CD4-positive, alpha-beta T cell (primary cell): ENCODE measurements at places on chromosomes 6 and 20.
A peak's percentile ranks its signal among the peaks of the same experiment; 100 is the strongest.

DNA sequence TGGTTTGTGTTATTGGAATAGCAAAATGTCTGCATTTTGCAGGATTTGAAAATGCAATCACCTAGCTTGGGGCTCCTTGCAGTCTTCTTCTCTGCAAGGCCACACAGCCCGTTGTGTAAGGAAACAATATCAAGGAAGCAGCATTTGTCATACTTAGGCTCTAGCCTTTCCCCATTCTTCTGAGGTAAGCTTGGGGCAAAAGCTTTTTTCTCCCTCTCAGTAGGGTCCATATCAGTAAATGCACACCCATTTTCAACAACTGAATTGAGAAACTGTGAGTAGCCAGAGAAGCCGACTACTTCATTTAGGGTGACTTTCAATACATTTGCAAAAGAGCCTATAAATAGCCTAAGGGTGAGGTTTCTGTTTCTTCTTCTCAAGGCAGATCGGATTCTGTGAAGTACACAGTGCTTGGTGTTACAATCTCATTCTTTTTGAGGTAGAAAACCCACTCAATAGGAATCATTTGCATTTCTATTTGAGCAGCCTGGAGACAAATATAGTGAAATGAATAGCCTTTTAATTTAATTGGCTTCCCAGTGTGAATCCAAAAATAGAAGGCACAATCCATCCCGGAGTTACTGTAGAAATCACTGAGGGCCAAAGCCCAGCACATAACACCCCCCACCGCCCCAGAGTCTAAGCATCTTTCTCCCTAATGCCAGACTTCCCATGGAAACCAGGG, 61.8 kb downstream of the BTBD3 start:
- no peak overlapping the region for H3K27ac ChIP-seq
- no peak overlapping the region for H3K4me3 ChIP-seq
- no peaks in the 10 kb centered on the region for H3K27me3 ChIP-seq
- H3K36me3 ChIP-seq = no peaks in the 10 kb centered on the region
- no peak for DNase-seq

DNA sequence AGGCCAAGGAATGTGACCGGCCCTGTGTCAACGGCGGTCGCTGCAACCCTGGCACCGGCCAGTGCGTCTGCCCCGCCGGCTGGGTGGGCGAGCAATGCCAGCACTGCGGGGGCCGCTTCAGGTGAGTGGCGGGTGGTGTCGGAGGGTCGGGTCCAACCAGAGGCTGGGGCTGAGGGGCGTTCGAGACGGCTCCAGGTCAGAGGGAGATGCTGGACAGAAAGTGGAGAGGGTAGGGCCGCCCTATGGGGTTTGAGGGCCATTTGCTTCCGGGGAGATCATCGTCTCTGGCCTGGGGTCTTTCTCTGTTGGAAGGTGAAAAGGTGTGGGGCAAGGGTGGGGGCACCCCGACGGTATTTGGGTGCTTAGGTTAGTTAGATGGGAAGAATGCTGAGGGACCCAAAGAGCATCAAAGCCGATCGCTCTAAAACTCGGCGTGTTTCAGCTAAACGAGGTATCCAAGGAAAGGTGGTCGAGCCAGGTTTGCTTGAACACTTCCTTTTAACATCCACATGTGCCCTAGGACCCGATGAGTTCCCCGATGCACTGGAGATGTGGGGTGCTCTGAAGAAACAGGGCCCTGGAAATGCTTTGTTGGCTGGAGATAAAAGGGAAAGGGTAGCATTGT, 691 bp downstream of the ATRN start:
- no peak overlapping the region for H3K27ac ChIP-seq
- H3K27me3 ChIP-seq = no peaks in the 10 kb centered on the region
- H3K36me3 ChIP-seq = no peaks in the 10 kb centered on the region
- peaks cover 31% of the 10 kb centered on the region for H3K4me1 ChIP-seq
- peak; percentile 37 for DNase-seq
- H3K4me3 ChIP-seq = peak overlapping the region; percentile 92

- H3K36me3 ChIP-seq = no peaks in the 10 kb centered on the region
- no peak overlapping the region for H3K4me3 ChIP-seq
- H3K4me1 ChIP-seq = peaks cover 21% of the 10 kb centered on the region
- H3K27me3 ChIP-seq = peaks cover 33% of the 10 kb centered on the region
- no peak for DNase-seq
- no peak overlapping the region for H3K27ac ChIP-seq
Observed at GRCh38 chr6:27684264-27685211, 211.6 kb upstream of the ZNF184 start.

DNA sequence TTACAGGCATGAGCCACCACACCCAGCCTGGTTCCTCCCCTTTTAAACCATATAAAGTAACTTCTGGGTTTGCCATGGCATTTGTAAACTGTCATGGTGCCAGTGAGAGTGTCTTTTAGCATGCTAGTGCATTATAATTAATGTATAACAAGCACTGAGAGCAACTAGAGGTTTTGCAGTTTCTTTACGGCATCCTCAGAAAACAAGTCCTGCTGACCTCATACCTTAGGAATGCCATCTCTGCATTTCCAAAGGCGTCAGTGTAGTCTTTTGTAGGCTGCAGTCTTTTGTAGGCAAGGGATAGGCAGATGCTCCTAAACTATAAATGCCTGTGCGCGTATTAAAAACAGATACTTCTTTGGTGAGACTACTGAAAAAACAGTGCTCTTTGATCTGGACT, 75.0 kb upstream of the EZR start:
- H3K4me3 ChIP-seq = no peak overlapping the region
- no peak overlapping the region for H3K27ac ChIP-seq

- H3K27ac ChIP-seq = no peak overlapping the region
- no peaks in the 10 kb centered on the region for H3K4me1 ChIP-seq
- no peak for DNase-seq
- no peaks in the 10 kb centered on the region for H3K27me3 ChIP-seq
- H3K4me3 ChIP-seq = no peak overlapping the region
Observed at GRCh38 chr6:100420711-100421110, 44.0 kb downstream of the SIM1 start.

GRCh38 chr20:44702776-44703175, 12.4 kb upstream of the CCN5 start:
- H3K27ac ChIP-seq = no peak overlapping the region
- no peak overlapping the region for H3K4me3 ChIP-seq
- DNase-seq = no peak
- no peaks in the 10 kb centered on the region for H3K36me3 ChIP-seq
- no peaks in the 10 kb centered on the region for H3K27me3 ChIP-seq

GRCh38 chr6:157689875-157690274, 133.2 kb upstream of the SNX9 start:
- H3K27me3 ChIP-seq = no peaks in the 10 kb centered on the region
- H3K4me1 ChIP-seq = no peaks in the 10 kb centered on the region
- H3K27ac ChIP-seq = no peak overlapping the region
- no peak for DNase-seq

DNA sequence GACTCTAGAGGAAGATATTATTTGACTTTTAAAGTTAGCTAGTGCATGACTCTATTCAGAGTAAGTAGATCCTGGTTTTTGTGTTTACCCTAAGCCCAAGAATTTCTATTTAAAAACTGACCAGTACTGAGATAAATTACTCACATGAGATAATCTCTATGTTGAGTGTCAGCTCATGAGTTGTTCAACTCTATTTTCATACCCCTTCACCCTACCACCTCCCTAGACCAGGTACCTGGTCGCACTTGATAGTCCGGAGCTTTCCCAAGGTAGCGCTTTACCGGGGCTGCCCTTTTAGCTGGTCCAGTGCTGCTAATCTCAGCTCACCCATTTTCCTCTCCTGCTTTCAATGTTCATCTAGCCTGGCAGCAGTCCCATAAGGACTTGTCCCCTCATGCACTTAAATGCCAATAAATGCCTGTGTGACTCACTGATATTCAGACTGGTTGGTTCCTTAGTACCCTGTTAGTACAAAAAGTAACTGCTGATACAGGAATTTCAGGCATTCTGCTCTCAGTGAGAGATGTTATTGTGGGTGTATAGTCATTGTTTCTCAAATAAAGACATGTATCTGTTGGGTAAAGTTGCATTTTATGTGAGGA, 503.9 kb downstream of the ADGRB3 start:
- no peaks in the 10 kb centered on the region for H3K4me1 ChIP-seq
- no peaks in the 10 kb centered on the region for H3K27me3 ChIP-seq
- H3K27ac ChIP-seq = no peak overlapping the region
- no peak overlapping the region for H3K4me3 ChIP-seq
- no peaks in the 10 kb centered on the region for H3K36me3 ChIP-seq

DNA sequence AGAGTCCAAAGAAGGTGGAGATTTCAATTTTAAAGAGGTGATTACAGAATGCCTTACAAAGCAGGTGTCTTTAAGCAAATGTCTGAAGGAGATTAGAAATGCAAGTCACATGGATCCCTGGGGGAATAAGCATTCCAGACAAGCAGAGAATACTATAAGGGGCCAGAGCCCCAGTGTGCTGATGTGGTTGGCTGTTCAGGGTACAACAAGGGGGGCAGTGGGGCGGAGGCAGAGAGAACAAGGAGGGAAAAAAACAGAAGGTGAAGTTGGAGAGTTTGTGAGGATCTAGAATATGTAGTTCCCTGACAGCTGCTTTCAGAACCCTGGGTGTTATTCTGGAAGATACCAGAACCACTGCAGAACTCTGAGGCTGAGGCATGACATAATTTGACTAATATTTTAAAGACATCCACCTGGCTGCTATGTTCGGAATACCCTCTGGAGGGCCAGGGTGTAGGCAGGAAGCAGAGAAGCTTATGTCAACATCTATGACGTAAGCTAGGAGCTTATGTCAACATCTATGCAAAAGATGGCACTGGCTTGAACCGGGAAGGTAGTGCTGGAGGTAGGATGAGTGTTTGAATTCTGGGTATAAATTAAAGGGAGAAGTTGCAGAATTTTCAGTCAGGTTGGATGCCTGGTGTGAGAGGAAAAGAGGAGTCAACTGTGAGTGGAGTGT, 276.3 kb upstream of the AGPAT4 start:
- no peaks in the 10 kb centered on the region for H3K4me1 ChIP-seq
- DNase-seq = no peak
- no peak overlapping the region for H3K4me3 ChIP-seq
- no peak overlapping the region for H3K27ac ChIP-seq
- H3K36me3 ChIP-seq = no peaks in the 10 kb centered on the region

DNA sequence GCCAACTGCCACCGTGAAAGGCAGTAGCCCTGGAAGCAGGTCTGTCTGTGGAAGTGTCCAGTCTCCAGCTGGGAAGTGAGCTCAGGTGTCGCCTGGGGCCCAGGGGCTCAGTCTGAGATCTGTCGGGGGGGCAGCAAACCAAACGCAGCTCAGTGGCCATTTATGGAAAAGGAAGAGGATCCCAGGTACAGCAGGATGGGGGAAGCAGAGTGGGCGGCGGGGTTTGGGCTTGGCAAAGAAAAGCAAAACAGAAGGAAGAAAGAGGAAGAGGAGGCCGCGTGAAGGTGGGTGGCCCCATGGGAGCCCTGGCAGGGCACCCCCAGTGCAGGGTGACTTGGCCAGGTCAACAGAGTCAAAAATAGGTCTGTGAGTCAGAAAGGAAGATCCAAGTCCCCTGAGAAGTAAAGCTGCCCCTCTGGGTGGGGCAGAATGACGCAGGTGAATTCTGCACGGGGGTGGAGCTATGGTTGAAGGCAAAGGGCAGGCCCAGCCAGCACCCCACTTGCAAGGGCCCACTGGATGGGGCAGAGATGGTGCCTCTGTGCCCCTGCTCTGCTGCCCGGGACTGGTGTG, 5.3 kb downstream of the PXDC1 start:
- no peak overlapping the region for H3K27ac ChIP-seq
- no peak for DNase-seq
- peaks cover 22% of the 10 kb centered on the region for H3K27me3 ChIP-seq
- peaks cover 22% of the 10 kb centered on the region for H3K4me1 ChIP-seq

DNA sequence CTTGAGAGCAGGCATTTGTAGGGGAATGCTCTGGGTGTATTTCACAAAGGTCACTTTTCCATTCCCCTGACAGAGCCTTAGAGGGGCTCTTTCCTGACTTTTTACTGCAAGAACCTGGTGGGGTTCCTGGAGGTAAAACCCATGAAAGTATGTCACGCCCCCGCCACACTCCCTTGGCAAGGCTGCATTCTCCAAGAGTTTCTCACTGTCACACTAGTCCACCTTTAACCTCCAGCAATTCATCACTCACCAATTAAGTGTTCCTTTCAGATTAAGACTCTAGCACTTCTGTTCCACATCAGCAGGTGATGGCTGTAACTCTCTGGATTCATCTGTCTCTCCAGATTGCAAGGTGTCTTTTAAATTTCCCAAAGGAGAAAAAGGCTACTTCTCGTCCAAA, 32.7 kb upstream of the NKX2-4 start:
- H3K4me3 ChIP-seq = no peak overlapping the region
- H3K36me3 ChIP-seq = no peaks in the 10 kb centered on the region
- H3K27ac ChIP-seq = no peak overlapping the region
- H3K27me3 ChIP-seq = peaks cover 5% of the 10 kb centered on the region

DNA sequence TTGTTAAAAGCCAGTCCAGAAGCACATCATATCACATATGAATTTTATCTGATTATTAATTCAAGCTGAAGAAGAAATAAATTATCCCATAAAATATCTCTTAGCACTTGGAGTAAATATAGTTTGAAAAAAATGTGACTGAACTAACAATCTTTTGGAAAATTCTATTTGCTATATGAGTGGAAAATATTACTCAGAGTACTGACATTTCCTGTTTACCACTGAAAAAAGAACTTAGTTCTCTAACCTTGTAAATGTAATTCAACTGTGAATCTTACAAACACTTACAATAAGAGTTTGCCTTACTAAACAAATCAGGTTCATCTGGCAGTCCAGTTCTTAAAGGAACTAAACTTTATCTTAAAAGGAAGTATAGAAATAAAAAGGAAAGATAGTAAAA, 44.2 kb downstream of the MOXD1 start:
- H3K27me3 ChIP-seq = no peaks in the 10 kb centered on the region
- H3K4me1 ChIP-seq = peaks cover 14% of the 10 kb centered on the region
- no peaks in the 10 kb centered on the region for H3K36me3 ChIP-seq
- H3K27ac ChIP-seq = no peak overlapping the region
- H3K4me3 ChIP-seq = no peak overlapping the region

- no peaks in the 10 kb centered on the region for H3K4me1 ChIP-seq
- H3K27ac ChIP-seq = no peak overlapping the region
- H3K36me3 ChIP-seq = no peaks in the 10 kb centered on the region
- H3K4me3 ChIP-seq = no peak overlapping the region
- no peaks in the 10 kb centered on the region for H3K27me3 ChIP-seq
Observed at GRCh38 chr6:92459606-92460005, 959.8 kb downstream of the EPHA7 start.

DNA sequence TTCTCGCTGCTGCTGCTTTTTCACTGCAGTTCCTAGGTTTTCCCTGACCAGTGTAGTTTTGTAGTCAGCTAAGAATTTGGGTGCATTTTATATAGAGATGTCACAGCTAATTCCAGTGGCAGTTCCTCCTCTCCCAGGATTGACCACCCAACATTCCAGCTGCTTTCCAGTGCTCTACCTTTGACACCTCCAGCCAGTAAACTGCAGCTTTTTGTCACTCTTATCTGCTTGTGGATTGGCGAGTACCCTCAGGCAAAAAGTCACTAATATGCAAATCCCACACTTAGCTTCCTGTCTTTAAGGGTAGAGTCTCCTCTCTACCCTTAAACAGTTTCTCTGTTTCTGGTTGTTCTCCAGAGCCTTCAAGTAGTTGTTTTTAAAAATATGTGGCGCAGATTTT, 146.9 kb upstream of the KCNG1 start:
- H3K27ac ChIP-seq = no peak overlapping the region
- no peaks in the 10 kb centered on the region for H3K4me1 ChIP-seq
- H3K27me3 ChIP-seq = no peaks in the 10 kb centered on the region
- no peak overlapping the region for H3K4me3 ChIP-seq

- H3K4me3 ChIP-seq = no peak overlapping the region
- no peak overlapping the region for H3K27ac ChIP-seq
- H3K27me3 ChIP-seq = no peaks in the 10 kb centered on the region
- H3K36me3 ChIP-seq = no peaks in the 10 kb centered on the region
Observed at GRCh38 chr6:37731888-37732287, 34.2 kb upstream of the MDGA1 start.
